ENCODE measurements at places on chromosomes 12 and 14.
A peak's percentile ranks its signal among the peaks of the same experiment; 100 is the strongest.

DNA sequence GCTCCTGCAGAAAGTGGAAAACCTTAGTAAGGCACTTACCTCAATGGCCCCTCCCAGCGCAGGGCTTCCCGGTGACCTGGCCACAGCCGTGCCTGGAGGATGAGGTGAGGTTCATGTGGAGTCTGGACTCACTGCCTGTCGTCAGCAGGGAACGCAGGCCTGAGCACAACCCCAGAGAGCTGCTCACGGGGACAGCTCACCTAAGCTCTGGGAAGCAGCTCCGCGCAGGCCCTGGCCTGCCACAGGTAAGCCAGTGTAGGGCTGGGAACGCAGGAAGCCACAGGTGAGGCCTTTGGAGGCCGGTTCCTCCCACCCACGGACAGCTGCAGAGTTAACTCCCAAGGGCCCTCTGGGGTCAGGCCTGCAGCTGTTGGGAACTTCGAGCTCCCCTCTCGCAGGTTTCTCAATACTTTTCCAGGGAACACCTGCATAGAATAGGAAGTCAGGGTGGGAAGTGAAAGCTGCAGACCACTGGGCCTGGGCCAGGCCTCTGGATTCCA, 32.7 kb downstream of the ANAPC7 start:
- DNase-seq, result no peak

DNA sequence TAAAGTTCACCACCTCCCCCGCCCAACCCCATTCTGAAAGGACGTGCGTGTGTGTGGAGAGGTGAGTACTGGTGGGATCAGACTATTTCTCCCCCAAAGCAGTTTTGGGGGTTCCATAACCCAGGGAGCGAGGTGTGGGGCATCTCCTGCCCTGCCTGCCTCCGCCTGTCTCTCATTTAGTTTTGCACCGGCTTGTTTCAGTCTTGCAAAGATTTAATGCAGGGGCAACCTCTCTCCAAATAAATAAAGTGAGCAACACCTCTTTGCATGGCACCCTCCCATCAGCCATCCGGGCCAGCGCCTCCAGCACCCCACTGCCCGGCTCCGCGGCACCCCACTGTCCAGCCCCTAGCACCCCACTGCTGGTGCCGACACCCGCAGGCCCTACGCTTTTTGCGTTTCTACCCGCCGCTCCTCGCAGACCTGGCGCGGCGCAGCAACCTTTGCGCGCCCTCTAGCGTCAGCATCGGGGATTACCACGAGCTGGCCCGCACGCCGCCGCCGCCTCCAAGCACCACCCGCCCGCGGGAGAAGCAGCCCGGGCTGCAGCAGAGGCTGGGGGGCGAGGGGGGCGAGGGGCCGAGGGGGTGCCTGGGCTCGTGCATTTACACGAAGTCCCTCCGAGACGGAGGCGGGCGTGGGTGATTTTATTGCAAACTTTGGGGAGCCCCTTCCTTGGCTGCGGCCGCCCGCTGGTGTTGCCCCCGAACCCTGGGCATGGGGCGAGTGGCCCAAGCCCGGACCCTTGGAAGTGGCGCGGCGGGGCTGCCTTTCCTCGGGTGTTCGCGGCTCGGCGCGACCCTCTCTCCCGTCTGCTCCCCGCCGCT, 55.8 kb upstream of the VRK1 start:
- peak; percentile 72 for DNase-seq

GRCh38 chr14:105146181-105146975, 22.2 kb downstream of the JAG2 start:
- no peak for DNase-seq

GRCh38 chr12:4720637-4720995, 416 bp downstream of the GALNT8 start:
- DNase-seq, result no peak

DNA sequence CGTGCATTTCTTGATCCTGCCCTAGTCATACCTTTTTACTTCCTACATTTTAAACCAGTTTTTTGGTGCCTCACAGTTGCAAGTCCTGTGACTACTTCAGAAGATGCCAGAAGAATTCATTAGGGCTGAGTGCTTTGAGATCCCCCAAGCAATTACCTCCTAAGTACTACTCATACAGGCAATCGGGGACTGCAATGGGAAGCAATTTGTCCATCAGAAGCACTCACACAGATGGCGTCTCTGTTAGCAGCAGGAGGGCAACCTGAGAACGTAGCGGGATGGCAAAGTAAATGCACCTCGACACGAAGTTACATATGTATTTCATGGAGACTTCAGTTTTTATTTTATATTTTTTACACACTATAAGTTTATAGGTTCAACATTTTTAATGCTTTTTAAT, 188.3 kb downstream of the CAPZA3 start:
- DNase-seq, result no peak

- DNase-seq, result no peak
These were observed 425.8 kb upstream of the FOXG1 start for GRCh38 chr14:28340816-28341215.

GRCh38 chr12:114404083-114404925, 1.6 kb downstream of the TBX5 start:
- DNase-seq, result no peak

DNA sequence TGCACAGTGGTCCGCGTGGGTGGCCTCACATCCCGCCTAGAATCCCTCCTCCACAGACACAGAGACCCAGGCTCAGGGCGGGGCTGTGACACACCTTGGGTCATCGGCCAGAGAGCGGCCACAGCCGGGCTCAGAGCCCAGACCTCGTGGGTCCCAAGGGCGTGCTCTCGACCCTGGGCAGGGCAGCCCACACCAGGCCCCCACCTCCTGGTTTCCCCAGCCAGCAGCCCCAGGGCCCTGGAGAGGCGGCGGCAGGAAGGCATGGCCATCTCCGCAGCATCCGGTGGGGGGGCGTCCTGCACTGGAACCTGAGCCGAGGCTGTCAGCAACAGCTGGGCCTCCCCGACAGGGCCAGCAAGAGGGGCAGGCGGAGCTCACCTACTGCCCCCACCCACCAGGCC, 15.2 kb downstream of the JAG2 start:
- no peak for DNase-seq

- DNase-seq, result no peak
These were observed 232.6 kb downstream of the EFCAB11 start for GRCh38 chr14:89721956-89722355.

GRCh38 chr14:76203086-76204001, 51.6 kb downstream of the GPATCH2L start:
- DNase-seq, result no peak

GRCh38 chr12:132559652-132560363, 50.6 kb downstream of the LRCOL1 start:
- DNase-seq, result peak; percentile 81

DNA sequence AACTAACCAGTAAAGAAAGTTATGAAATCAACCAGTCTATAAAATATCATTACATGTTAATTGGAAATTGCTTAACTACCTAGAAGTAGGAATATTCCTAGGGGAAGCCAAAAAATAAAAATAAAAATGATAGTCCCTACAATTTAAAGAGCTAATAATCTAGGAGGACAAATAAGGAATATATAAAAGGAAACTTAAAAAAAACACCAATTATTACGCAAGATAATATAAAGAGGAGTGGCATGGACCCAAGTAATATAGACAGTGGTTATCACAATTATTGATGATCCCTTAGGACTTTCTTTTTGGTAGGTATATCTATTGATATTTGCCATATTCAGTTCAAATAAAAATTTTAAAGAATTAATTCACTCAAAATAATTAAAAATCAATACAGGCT, 498.7 kb downstream of the SOX5 start:
- no peak for DNase-seq

GRCh38 chr12:5034603-5035002, 9.1 kb upstream of the KCNA5 start:
- no peak for DNase-seq

DNA sequence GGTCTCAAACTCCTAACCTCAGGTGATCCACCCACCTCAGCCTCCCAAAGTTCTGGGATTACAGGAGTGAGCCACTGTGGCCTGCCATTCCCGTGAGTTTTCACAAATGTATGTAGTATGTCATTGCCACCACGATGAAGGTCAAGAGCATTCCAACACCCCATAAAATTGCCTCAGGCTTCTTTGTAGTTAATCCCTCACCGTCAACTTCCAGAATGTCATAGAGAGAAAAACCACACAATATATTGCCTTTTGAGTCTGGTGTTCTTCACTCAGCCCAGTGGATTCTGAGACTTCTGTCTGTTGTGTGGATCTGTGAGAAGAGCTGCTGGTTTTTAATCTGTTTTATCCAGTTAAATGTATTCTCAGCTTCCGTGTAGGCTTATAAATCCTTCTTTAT, 12.6 kb upstream of the CFAP251 start:
- no peak for DNase-seq

GRCh38 chr12:28652239-28652638, 462.0 kb downstream of the CCDC91 start:
- DNase-seq, result no peak

GRCh38 chr12:127041985-127042625, 1224.9 kb upstream of the TMEM132C start:
- DNase-seq, result peak; percentile 7

GRCh38 chr14:64109819-64110554, 184.2 kb downstream of the ESR2 start:
- no peak for DNase-seq

DNA sequence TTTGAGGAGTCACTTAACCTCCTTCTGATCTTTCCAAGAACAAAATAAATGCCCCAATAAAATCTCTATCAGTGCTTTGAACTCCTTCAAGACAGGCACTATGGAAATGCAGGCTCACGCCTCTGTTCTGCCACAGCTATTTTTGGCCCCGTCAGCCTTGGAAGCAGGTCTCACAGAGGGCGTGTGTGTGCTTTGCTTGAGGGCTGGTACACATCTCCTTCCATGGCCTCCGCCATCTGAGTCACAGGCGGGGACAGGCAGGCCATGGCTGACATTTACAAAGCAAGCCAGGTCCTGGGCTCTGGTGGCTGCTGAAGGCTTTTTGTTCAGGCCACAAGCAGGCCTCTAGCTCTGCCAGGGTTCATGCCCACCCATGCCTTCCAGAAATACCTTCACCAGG, 16.0 kb downstream of the PRIMA1 start:
- DNase-seq, result no peak

- DNase-seq, result no peak
These were observed 198.7 kb upstream of the EEA1 start for GRCh38 chr12:93127582-93128331.

- DNase-seq, result no peak
These were observed 183.4 kb downstream of the PTPN11 start for GRCh38 chr12:112602150-112602549.

- DNase-seq, result no peak
These were observed 807 bp upstream of the SLC16A7 start for GRCh38 chr12:59594943-59595500.

DNA sequence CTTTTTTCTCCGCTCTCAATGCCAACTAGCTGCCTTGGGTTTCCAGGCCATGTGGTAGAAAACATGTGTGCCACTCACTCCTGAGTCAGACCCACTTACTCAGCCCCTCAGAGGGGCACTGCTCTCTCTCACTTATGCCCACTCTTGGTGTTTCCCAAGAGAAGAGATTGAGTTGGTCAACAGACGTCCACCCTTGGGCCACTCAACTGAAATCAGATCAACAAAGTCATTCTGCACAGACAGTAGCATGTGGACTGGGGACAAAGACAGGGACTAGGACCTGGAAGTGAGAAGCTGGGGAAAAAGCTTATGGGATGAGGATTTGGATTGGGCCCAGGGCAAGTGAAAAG, 161.2 kb downstream of the EFCAB11 start:
- DNase-seq, result no peak

DNA sequence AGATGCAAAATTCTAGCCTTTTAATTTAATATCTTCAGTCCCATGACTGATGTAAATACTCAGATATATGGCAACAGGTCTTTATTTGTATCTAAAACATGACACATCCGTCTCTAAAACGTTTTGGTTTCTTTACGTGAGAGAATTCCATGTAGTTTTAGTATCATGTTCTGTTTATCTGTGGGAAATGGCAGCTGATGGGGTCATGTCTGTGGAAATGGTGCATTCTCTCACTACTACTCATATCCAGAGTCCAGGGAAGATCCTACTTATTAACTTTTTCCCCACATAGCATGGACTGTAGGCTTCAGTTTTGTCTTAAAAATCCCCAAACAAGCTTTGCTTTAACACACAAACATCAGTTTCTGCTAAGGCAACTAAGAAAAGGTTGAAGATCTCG, 53.8 kb downstream of the SPTLC2 start:
- DNase-seq, result no peak

GRCh38 chr14:101972126-101972866, 7.9 kb downstream of the DYNC1H1 start:
- no peak for DNase-seq

GRCh38 chr12:53695152-53696145, 19.6 kb upstream of the ATP5MC2 start:
- DNase-seq, result no peak

GRCh38 chr14:53531730-53532129, 378.6 kb upstream of the DDHD1 start:
- no peak for DNase-seq

GRCh38 chr12:33581613-33582122, 142.0 kb upstream of the SYT10 start:
- no peak for DNase-seq

- no peak for DNase-seq
These were observed 21.3 kb upstream of the CABP1 start for GRCh38 chr12:120618954-120619615.

DNA sequence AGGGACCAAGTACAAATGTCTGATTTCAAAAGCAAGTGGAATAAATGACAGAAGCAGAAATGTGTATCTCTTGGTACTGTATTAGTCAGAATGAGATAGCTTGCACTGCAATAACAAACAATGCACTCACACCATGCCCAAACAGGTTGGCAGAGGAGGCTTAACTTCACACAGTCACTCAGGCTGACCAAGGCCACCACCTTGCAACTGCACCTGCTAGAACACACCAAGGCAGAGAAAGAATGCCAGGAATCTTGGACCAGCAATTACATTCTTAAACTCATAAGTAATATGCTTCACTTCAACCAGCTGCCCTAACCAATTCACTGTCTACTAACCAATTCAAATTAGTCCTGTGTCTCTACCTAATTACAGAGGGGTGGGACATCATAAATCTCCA, 378.3 kb downstream of the BCL11B start:
- DNase-seq, result no peak

DNA sequence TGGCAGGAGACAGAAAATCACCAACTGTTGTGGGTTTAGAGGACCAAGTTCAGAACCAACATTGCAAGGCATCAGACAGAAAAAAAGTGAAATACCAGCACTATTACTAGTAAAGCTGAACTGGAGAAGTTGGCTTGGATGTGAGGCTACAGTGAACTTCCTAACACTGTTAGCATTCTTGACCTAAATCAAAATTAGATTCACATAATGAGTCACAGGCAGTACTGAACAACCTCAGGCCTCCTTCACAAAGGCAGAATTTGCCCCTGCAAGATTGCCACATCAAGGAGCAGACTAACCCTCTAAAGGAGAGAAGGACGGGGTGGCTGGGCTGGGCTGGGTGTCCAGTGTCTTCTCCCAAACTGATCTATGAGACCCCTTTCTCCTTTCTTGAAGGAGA, 539.7 kb downstream of the SNAPC1 start:
- DNase-seq, result no peak

GRCh38 chr12:116213014-116213413, 64.5 kb downstream of the MED13L start:
- no peak for DNase-seq

DNA sequence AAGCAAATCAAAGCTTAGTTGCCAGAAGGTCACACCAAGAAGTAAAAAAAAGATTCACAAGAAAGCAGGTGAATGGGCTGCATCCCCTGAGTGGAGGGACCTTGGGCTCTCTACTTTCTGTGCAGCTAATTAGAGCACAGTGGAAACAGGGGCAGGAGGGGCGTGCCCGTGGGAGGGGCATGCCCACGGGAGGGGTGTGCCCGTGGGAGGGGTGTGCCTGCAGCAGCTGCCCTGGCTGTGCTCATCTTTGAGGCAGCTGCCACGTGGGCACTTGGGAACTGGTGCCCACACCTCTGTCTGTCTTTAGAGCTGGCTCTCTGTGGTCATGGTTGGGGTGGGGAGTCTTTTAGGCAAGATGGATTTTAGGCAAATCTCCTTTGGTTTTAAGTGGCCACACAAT, 60.0 kb downstream of the EML1 start:
- DNase-seq, result no peak

All from GM19239 (cell line).